ENCODE measurements at places on chromosomes 16 and 17.

- DNase-seq, result no peak
Observed at GRCh38 chr17:64042700-64043485, 22.5 kb upstream of the ICAM2 start.

DNA sequence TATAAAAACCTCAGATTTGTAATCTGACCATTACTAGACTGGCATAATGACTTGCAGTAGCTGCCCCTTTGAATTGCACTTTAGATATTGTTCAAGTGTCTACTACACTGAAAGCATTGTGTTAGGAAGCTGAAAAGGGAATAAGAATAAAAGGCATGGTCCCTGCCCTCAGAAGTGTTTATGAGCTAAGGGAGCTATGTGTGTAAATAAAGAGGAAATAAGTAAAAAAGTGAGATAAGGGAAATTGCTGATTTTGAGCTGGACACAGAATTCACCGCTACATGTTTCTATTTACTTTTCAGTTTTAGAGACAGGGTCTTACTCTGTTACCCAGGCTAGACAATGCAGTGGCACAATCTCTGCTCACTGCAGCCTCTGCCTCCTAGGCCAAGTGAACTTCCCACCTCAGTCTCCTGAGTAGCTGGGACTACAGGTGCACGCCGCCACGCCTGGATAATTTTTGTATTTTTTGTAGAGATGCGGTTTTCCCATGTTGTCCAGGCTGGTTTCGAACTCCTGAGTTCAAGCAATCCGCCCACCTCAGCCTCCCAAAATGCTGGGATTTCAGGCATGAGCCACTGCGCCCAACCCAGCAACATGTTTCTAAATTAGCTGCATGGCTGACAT lies 57.0 kb downstream of the GRB2 start:
- no peak for DNase-seq

DNA sequence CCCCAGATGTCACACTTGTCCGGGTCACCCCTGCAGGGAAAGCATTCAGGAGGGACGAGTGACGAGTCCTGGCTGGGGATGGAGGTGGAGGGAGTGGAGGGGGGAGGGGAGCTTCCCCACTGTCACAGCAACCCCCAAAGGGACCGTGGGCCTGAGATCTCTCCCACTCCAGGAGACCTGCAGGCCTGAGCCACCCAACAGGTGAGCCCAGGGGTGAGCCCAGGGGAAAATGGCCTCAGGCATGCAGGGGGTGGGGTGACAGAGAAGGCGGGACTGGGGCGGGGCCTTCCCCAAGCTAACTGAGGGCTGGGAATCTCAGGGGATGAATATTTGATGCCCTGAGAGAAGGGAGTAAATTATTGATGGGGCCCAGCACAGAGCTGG lies 2.4 kb downstream of the USH1G start:
- DNase-seq, result no peak

- DNase-seq, result no peak
Observed at GRCh38 chr16:73176577-73177013, 128.7 kb upstream of the ZFHX3 start.

GRCh38 chr17:82788206-82789001 lies 36.5 kb downstream of the TBCD start:
- DNase-seq, result no peak

Measured in activated CD4-positive, alpha-beta T cell treated with anti-CD3 and anti-CD28 coated beads, Interleukin-2, amount 50 U/mL, for 48 hours (primary cell).